ENCODE measurements at places on chromosomes 3 and 15. TPM values are rescaled to one million over a fixed set of nuclear protein-coding genes. Genes with fewer than 3 reads are reported as not detected.

Gene PEX11A
- 10.5 TPM for total RNA-seq

DNA sequence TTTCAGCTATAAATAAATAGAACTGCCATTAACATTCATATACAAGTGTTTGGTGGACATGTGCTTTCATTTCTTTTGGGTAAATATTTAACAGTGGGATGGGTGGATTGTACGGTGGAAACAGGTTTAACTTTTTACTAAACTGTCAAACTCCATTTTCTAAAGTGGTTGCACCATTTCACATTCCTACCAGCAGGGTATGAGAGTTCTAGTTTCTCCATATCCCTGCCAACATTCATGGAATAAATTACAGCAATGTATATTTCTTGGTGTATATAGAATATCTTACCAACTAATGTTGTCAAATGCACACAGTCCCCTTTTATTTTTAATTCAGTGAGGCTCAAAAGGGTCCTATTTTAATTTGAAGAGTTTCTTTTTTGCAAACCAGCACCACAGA is 71.3 kb upstream of the CTXND1 start:
- DNase-seq = no peak

GRCh38 chr3:112114576-112115160 is 18.4 kb downstream of the GCSAM start:
- DNase-seq = no peak

DNA sequence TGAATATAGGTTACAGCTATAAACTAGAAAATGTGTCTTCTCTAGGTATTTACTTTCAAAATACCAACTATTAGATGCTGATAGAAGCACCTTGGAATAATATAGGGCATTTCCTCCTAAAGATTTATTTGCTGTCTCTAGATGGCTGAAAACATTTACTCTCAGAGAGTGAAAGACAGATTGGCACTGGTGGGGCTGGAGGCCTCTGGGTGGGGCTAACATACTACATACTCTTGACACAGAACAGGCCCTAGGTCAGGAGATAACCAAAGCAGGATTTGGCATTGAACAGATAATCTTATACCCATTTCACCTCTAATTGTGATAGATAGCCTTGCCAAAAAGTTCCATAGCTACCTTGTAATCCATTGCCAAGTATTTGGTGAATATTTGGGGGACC is 253.3 kb upstream of the TBC1D5 start:
- DNase-seq = no peak

DNA sequence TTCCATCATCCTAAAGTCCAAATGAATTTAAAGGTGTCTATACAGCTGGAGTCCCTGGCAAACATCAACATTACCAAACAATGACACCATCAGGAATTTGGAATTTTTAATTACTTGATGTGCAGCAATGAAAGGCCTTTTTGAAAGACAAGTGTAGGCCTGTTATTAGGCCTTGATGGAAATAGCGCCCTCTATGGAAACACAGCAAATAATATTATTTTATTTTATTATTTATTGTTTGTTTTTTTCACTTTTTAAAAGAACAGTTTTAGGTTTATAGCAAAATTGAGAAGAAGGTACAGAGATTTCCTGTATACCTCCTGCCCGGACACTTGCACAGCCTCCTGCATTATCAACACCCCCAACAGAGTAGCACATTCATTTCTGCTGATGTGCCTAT is 18.1 kb upstream of the OR5AC2 start:
- no peak for DNase-seq
